ENCODE measurements at places on chromosomes 6 and 20.

DNA sequence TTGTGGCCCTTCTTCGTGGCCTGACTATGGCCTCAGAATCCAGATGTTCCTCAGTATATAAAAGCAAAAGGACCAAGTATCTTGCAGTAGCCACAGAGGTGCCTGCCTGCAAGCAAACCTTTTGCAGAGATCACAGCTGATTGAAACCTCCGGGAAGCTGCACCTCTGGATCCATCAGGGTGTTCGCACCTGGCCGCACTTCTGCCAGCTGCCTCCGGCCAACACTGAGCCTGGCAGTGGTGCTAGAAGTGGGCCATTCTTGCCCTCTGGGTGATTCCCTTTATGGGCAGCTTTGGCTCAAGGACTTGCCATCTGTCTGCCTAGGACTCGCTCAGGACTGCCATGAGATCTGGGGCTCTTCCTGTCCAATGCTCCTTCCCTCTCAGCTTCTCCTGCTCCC, 214.6 kb upstream of the ECI2 start:
- no peak for DNase-seq

DNA sequence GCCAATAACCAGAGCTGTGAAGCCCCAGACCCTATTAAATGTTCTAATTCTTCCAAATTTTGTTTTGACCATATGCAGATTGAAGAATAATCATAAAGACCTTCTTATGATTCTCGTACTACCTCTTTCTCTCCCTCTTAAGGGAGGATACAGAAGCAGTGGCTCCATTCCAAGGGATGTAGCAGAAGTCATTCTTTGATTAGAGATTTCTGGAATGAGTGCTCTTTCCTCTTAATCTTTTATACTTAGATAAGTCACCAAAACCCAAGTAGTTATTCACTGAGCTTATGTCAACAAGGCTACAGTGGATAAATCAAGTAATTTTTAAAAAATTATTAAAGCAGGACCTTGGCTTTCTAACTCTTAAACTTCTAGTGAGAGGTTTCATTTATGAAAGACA, 266.0 kb upstream of the STXBP5 start:
- no peak for DNase-seq

DNA sequence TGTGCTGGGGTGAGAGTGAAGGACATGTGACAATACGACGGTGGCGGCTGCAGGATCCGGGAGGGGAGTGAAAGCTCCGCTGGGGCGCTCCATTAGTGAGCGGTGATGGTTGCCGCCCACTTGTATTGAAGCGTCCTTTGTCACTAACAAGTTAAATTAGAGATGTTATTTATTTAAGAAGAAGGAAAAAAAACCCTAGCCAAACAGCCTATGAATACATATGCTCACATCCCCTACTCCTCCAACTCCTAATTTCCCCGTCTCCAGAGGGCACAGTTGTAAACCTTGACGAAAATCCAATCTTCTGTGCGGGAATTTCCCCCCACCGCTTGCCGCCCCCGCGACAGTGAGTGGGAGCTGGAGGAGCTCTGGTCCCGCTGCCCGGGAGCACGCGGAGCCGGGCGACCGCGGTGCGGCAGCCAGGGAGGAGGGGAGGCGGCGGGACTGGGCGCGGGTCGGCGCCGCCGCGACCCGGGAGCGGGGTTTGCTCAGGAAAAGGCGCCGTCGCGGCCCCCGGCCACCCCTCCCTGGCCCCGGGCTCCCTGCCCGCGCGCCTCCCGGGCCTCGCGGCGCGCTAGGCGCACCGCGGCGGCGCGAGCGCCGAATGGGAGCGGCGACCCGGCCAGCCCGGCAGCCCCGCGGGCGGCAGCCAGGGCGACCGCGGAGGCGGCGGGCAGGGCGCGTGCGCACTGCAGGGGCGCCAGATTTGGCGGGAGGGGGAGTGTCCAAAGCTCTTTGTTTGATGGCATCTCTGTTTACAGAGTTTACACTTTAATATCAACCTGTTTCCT, at the start of gene MYB:
Gene MYB, plus strand, starts transcription at position 767 of the 791 bp plus-strand sequence. CDS start 206 bp downstream, outside the sequence.
- DNase-seq, result peak; percentile 56

DNA sequence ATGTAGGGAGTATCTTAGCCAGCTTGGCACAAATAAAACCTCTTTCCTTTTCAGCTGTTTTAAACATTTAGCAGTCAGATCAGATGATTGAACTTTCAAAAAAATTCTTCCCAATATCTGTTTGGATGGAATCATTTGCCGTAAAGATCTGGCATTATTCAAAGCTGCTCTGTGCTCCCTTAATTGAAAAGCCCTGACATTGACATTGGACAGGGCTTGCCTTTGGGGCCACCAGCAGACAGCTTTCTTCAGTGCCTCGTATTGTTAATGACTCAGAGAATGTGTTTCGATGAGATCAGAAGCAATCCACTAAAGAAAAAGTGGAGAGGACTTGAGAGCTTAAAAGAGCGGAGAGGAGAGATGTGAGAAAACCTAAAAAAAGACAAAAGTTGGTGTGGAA, 343.5 kb downstream of the NRN1 start:
- no peak for DNase-seq

DNA sequence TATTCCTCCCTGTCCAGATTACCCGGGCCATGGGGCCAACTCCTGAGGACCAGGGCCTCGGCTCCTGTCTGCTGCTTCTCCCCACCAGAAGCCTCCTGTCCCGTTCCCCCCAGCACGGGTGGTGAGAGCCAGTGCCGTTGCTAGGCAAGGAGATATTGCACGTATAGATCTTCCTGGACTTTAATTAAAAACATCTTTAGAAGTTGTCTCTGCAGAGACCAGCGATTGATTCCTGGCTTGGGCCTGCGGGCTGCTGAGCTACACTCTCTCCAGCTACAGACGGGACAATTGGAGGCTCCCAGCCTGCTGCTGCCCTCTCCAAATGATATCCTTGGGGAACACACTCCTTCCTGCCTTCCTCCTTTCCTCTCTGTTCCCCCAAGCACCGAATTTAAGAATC, 74.6 kb downstream of the CDH22 start:
- no peak for DNase-seq

DNA sequence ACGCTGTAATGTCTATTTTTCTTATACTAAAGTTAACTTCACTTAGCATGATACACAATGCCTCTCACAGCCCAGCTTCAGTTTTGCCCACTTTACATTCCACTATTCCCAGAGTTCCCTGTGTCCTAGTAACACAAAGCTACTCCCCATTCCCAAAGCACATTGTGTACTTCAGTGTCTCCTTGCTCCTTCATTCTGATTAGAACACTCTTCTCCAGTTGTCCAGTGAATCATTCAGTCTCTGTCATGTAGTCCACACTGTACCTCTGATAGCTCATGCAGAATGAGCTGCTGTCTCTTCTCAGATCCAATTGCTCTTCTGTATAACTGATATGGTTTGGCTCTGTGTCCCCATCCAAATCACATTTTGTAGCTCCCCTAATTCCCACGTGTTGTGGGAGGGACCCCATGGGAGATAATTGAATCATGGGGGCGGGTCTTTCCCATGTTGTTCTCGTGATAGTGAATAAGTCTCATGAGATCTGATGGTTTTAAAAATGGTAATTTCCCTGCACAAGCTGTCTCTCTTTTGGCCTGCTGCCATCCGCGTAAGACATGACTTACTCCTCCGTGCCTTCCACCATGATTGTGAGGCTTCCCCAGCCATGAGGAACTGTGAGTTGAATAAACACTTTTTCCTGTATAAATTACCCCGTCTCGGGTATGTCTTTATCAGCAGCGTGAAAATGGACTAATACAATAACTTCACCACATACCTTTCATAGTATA, 2.1 kb upstream of the TMX4 start:
- DNase-seq, result no peak

DNA sequence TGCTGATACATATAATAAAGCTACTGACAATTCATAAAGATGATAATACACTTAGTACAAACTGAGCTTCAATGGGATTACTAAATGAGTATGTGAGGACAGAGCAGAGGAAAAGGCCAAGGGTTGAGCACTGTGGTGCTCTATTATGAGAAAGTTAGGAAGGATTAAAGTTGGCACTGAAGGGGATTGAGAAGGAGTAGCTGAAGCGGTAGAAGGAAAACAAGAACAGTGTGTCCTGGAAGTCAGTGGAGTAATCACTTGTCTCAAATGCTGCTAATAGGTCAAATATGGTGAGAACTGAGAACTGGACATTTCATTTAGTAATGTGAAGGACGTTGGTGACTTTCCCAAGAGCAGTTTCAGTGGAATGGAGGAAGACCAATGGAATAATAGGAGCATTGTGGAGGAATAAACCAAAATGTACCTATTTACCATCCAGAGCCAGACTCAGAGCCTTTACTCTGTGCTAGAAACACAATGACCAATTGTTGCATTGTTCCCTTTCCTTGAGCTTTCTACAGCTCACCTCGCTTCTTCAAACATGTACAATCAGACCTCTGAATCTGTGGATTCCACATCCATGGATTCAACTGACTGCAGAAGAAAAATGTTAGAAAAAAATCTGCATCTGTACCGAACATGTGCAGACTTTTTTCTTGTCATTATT, 255.9 kb downstream of the LAMA2 start:
- no peak for DNase-seq

DNA sequence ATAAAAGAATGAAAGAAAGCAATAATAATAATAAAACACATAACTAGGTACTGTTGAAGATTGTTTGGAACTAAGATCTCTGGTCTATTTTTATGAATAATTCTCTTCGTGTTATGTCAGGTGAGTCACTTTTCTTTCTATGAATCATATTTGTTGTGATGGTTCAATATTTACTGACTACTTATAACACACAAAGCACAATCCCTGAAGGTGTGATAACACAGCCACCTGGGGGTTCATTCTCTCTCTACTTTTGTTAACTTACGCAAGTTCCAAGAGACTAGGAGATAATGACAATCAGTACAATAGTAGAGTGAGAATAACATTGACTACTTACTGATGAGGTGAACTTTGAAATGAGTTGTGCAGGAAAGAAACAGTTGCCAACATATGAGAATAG, 149.9 kb downstream of the IBTK start:
- no peak for DNase-seq

GRCh38 chr6:105740946-105741645, 338.2 kb upstream of the PREP start:
- DNase-seq, result no peak

DNA sequence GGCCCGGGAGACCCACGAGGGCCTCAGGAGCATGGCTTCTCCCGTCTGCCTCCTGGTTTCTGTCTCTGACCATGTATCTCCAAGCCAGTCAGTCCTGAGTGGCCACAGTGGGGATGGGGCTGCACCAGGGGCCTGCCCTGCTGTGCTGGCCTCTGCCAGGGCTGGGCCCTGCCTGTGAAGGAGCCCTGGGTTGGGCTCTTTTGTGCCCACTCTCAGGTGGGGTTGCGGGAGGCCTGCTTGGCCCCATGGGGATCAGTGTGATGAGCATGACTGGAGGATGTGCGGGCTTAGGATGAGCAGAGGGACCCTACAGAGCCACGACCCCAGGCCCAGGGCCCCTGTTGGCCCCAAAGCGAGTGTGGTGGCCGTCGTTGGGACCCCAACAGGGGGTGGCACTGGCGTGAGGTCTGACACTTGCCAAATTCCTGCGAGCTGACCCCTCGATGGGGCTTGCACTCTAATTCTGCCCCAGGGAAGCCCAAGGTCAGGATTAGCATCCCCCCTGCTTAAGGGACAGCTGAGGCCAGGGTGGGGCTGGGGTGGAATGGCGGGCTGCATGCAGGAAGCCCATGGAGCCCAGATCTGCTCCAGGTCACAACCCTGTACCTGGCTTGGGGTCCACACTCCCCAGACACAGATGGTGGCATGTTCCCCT, 90.0 kb upstream of the BHLHE23 start:
- DNase-seq, result no peak

DNA sequence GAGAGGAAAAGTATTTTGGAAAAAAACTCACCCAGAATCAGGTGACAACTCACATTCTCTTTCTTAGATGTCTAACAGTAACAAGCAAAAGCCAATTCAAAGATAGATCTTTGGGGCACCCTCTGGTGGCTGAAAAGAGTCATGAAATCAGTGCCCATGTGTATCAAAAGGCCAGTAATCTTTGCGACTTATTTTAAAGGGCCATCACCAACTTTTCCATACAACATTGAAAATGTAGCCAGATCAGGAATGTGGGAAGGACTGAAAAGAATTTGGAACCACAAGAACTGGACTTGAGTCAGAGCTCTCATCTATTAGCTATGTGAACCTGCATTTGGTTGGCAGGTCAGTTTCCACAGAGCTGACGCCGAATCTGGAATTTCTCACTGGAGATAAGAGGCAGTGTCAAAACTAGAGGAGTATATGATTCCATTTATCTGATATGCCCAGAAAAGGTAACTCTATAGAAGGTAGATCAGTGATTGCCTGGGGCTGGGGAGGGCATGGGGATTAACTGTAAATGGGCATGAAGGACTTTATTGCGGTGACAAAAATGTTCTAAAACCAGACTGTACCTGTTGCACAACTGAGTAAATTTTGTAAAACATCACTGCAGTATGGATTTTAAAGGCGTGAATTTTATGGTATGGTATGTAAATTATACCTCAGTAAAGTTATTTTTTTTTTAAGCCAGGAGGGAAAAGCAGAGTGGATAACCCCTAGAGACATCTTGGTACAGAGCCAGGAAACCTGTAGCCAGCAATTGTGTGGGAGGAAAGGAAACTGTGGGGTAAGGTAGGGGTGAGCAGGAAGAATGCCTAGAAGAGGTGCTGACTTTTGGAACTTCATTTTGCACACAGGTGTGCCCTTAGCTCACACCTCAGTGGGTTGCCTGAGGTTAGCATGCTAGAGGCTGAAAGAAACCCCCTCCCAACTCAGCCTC, 117.1 kb upstream of the ASF1A start:
- DNase-seq, result peak; percentile 32

GRCh38 chr6:1423578-1423977, 34.2 kb downstream of the FOXF2 start:
- no peak for DNase-seq
